EH (cell line): ENCODE measurements at places on chromosomes 3 and 15.

GRCh38 chr3:134393074-134393473 lies 18.8 kb upstream of the AMOTL2 start:
- DNase-seq: no peak

- no peak for DNase-seq
Measured at GRCh38 chr3:85584779-85585356, 626.1 kb downstream of the CADM2 start.

DNA sequence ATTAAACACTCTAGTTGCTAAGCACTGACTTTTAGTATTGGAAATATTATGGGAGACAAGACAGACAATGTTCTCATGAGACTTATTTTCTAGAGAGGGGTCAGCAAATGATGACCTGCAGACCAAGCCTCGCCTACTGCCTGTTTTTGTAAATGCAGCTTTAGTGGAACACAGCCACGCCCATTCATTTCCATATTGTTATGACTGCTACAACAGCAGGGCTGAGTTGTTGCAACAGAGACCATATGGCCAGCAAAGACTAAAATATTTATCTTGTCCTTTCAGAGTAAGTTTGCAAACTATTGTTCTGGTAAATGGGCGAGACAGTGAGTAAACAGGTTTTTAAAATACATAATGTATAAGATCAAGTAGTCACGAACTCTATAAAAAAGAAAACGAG lies 570.2 kb downstream of the NTRK3 start:
- no peak for DNase-seq

DNA sequence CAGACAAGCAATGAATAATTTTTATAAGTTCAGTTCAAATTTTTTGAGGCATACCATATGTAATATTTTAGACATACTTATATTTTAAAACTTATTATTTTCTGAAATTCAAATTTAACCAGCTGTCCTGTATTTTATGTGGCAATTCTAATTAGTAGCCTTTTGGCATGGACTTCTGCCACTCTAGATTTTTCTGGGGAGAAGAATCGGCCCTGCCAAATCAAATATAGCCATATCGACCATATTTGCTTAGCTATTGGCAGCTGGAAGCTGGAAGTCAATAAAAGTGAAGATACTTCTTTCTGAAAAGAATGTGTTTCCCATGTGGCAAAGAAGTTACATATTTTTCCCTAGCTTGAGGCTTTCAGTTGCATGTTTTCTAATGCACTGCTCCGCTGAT lies 9.4 kb upstream of the RBMS3 start:
- no peak for DNase-seq

DNA sequence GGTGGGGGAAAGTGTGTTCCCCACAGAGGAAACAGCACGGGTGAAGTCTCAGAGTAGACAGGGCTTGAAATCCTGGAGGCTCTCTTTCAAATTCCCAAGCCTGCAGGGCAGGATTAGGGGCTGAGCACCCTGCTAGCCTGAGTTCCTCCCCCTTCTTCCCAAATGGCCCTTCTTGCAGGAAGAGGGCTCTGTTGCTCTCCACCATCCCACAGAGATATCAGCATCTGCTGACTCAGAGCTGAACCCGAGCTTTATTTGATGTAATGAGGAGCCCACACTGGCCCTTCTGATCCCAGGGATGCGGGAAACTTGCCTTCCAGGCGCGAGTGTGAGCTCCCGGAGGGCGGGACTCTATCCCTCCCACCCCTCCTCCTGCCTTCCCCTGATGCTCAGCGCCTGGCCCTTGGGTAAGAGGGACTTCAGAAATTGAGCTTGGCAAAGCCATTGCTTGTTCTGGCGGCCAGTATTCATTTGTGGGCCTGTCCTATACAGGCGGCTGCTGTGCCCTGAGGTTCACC lies 1.4 kb upstream of the STRA6 start:
- peak; percentile 81 for DNase-seq

GRCh38 chr3:56816061-56816460 lies 14.3 kb upstream of the ARHGEF3 start:
- no peak for DNase-seq

GRCh38 chr3:131972091-131972490 lies 62.7 kb downstream of the CPNE4 start:
- no peak for DNase-seq

- no peak for DNase-seq
Measured at GRCh38 chr3:51400166-51400565, 9.1 kb downstream of the RBM15B start.

- no peak for DNase-seq
Measured at GRCh38 chr3:46221391-46221790, 13.3 kb upstream of the CCR1 start.

GRCh38 chr3:127911421-127911931 lies 3.6 kb upstream of the KBTBD12 start:
- peak; percentile 66 for DNase-seq

DNA sequence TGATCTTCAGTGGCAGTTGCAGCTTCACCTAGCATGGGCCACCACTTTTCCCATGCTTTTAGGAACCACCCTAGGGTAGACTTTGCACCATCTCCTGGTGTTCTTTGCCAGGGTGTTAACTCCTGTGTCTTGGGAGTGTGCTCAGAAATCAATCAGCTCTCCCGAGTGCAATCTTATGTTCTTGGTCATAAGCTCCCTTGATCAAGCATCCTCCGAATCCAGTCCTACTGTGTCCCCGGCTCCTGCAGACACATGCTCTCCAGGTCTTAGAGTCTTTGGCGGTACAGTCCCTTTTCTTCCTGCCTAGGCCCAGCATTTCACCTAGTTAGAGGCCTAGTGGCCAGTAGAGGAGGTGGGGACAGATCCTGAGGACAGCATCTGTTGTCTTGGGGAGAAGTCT lies 74.7 kb upstream of the SYN2 start:
- no peak for DNase-seq

DNA sequence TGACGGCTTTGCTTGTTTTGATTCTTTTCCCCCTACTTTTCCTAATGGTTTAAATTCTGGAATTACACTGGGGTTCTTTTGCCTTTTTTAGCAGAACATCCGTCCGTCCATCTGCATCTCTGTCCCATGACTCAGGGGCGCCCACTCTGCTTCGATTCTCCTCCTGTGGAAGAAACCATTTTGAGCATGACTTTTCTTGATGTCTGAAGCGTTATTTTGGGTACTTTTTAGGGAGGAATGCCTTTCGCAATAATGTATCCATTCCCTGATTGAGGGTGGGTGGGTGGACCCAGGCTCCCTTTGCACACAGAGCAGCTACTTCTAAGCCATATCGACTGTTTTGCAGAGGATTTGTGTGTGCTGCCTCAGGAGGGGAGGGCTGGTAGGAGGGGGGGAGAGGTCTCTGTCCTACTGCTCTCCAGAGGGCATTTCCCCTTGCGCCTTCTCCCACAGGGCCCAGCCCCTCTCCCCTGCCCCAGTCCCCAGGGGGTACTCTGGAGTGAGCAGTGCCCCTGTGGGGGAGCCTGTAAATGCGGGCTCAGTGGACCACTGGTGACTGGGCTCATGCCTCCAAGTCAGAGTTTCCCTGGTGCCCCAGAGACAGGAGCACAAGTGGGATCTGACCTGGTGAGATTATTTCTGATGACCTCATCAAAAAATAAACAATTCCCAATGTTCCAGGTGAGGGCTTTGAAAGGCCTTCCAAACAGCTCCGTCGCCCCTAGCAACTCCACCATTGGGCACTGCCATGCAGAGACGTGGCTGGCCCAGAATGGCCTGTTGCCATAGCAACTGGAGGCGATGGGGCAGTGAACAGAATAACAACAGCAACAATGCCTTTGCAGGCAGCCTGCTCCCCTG lies 19.5 kb upstream of the BSN start:
- no peak for DNase-seq

- DNase-seq: no peak
Measured at GRCh38 chr3:155690921-155691320, 54.0 kb downstream of the PLCH1 start.

- DNase-seq: no peak
Measured at GRCh38 chr3:197381371-197381770, 83.0 kb upstream of the DLG1 start.

GRCh38 chr3:71305231-71306206 lies 278.0 kb downstream of the FOXP1 start:
- DNase-seq: no peak

DNA sequence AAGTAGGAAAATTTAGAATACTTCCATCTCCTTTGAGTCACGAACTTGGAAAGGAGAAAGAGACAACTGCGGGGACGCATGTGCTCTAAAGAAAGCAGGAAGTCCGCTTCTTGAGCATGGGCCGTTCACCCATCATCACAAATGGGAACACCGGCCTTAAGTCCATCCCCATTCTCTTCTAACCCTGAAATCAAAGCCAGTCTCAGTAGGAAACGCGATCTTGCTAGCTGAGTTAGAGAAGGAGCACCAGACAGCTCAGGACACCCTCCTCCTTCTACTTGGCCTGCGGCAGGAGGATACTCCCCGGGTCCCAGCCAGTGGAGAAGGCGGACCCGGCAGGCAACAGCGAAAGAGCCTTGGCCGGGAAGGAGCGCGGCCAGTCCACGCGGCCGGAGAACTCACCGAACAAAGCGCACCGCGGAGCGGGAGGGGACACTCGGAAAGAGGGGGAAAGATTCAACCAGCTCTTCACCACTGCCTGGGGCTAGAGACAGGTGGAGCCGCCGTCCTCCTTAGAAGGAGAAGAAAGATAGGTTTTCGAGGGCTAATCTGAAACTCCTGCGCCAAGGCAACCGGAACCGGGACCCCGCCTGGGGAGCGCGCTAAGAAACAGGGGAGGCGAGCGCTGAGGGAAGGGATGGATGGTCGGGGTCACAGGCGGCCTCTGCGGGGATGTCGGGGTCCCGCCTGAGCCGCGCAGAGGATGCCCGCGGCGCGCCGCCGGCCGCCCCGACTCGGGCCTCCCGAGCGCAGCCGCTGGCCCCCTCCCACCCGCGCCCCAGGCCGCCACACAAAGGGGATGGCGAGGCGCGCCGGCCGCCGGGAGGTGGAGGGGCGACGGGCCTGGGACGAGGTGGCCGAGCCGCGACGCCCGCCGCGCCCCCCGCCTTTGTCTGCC lies 818 bp downstream of the SLC4A7 start:
- DNase-seq: peak; percentile 84

GRCh38 chr3:72368331-72368975 lies 479.8 kb downstream of the SHQ1 start:
- DNase-seq: no peak

DNA sequence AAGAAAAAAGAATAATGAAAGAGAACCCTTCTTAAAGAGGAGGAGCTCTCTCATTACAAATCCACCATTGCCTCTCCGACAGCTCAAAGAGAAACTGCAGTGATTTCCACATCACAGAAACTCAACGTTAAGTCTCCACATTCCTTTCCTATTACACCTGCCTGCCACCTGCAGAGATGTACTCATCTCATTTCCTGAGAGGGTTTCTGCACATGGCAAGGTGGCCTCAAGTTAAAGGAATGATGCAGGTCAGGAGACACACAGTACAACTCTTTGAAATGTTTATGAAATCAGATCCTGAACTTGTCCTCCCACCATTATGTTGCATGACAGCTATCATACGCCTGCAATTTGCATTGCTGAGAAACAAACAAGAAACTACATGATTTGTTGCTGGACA lies 458.4 kb upstream of the ADAMTS9 start:
- no peak for DNase-seq

DNA sequence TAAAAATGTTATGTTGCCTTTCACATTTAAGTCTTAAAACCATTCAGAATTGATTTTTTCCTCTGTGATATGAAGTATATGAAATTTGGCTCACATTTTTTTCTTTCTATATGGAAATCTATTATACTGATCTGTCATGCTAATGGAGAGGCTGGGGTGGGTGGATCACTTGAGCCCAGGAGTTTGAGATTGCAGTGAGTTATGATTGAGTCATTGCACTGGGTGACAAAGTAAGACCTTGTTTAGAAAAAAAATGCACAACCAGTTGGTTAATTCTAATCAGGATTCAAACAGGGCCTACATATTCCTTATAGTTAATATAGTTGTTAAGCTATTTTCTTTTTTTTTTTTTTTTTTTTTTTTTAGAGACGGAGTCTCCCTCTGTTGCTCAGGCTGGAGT lies 230.5 kb downstream of the MFSD1 start:
- peak; percentile 12 for DNase-seq

- DNase-seq: no peak
Measured at GRCh38 chr3:150342896-150343467, 65.1 kb upstream of the TSC22D2 start.

GRCh38 chr3:178042376-178042775 lies 493.9 kb upstream of the KCNMB2 start:
- no peak for DNase-seq

- no peak for DNase-seq
Measured at GRCh38 chr3:196867155-196867506, 589 bp upstream of the SENP5 start.

- DNase-seq: peak; percentile 64
Measured at GRCh38 chr3:147915057-147915456, 505.9 kb downstream of the ZIC1 start.

DNA sequence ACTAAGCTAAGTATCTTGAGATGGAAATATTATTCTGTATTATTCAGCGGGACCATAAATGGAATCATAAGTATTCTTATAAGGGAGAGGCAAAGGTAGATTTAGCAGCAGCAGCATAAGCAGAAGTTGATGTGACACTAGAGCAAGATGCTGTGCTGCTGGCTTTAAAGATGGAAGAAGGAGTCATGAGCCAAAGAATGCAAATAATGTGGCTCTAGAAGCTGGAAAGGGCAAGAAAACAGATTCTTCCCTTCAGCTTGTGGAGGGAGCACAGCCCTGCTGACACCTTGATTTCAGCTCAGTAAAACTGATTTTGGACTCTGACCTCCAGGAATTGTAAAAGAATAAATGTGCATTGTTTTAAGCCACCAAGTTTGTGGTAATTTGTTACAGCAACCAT lies 144.2 kb upstream of the ANKRD28 start:
- DNase-seq: peak; percentile 51

DNA sequence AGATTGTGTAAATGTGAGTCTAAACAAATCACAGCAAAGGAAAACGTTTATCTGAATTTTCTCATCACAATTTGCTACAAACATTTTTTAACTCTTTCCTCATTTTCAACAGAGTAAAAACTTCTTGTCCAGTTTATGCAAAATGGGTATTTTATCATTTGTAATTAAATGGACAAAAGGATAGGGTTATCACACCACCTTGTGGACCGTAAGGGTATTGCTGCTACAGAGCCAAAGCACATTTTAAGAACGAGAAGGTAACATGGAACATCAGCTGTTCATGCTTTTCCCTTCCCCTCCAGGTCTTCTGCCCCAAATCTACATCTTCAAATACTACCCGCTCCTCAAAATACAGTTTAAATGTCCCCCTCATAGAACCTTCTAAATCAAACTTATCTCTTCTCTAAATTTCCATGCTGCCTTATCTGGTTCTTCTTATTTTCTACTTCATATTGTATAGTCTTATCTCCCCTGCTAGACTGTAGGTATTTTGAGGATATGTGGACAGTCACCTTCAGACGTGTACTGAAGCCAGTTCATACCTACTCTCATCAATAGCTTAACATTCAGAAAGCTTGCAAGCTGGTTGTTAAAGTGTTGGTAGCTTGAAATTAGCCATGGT lies 12.8 kb upstream of the SETMAR start:
- peak; percentile 47 for DNase-seq

DNA sequence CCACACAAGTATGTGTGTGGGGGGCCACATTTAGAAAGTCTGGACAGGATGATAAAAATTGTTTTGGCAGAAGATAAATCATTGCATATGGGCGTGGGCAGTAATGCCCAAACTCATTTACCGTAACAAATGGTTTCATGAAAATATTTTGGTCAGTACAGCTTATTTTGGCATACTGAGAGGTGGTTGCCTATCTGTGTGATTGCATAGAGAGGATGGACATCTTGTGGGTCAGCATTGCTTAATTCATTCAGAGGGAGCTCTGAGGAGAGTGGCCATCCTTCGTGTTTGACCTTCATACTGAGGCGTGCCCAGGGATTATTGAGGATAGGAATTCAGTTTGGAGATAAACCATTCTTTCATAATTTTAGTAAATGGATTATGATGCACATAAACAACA lies 162.5 kb downstream of the GAP43 start:
- DNase-seq: no peak
